ENCODE measurements at places on chromosomes 12 and 14. TPM values are rescaled to one million over a fixed set of nuclear protein-coding genes. Genes with fewer than 3 reads are reported as not detected.

DNA sequence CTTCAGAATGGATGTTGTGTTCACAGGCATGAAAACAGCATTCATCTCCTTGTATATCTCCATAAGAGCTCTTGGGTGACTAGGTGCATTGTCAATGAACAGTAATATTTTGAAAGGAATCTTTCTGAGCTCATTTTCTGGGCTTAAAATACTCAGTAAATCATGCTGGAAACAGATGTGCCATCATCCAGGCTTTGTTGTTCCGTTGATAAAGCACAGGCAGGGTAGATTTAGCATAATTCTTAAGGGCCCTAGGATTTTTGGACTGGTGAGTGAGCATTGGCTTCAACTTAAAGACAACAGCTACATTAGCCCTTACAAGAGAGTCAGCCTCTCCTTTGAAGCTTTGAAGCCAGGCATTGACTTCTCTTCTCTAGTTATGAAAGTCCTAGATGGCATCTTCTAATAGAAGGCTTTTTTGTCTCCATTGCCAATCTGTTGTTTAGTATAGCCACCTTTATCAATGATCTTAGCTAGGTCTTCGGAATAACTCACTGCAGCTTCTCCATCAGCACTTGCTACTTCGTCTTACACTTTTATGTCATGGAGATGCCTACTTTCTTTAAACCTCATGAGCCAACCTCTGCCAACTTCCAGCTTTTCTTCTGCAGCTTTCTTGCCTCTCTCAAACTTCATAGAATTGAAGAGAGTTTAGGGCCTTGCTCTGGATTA lies 79.6 kb upstream of the PSMA6 start:
- DNase-seq = no peak

- DNase-seq = no peak
Measured at GRCh38 chr14:91324606-91325575, 80.4 kb upstream of the GPR68 start.

DNA sequence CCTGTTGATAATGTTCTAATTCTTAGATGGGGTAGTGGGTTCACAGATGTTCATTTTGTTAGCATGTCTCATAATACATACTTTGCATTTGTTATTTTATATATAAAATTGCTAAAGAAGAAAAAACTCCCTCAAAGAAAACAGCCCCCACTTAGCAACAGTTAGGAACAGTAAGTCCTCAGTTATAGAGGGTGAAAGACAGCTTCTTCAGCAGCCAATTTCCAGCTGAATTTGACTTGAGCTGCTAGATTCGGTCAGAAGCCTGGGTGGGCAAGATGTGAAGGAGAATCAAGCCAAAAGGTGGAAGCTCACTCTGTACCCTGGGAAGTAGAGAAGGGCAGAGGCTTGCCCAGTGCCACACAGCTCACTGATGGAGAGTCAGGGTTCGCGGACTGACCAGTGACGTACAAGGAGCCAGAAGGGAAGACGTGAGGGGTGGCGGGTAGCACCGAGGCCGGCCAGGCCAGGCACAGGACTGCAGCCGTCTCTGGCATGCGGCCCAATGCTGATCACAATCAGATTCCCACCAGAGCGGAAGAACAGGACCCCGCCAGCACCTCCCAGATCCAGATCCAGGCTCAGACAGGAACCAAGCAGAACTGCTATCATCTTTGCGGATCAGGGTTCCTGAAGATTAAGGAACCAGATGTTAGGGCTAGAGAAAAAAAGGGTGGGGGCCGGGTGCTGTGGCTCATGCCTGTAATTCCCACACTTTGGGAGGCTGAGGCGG lies 30.4 kb upstream of the VWF start:
- DNase-seq = no peak

GRCh38 chr14:105065280-105066228 lies at the start of gene GPR132:
Gene GPR132, minus strand, starts transcription at chr14:105065430. Its CDS starts 10,010 bp downstream, at chr14:105055420.
- DNase-seq = peak; percentile 88

GRCh38 chr12:51171884-51172514 lies 936 bp downstream of the TFCP2 start:
- DNase-seq = no peak

DNA sequence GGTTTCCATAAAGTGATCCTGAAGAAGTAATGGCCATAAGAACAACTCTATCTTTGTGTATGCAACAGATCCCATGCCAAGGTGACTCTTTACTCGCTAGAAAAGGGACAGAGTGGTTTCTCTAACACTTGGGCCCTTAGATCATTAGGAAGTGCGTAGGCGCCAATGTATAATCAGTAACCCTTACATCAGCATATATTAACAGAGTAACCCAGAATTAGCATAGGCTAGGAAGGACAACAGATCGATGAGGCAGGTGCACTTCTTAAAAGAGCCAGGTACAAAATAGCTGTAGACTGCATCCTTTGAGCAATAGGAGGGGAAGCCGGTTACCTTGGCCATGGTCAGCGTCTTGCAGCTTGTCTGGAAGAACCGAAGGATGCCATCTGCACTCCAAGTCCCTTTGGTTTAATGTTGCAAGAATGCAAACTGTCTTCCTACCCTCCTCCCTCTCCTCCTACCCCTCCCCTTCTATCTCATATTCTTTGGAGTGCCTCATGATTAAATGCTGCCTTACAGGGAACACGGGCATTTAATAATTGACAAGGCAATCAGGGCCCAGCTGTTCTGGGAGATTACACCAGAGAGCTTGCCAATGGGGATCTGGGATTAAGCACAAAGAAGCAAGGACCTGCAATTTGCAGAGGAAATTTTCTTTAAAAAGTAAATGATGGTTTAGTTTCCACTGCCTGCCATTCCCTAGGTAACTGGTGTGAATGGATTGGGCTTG lies 8.0 kb downstream of the GSG1 start:
- DNase-seq = no peak

GRCh38 chr12:122981587-122982476 lies 1.4 kb downstream of the ARL6IP4 start:
- no peak for DNase-seq

- DNase-seq = no peak
Measured at GRCh38 chr14:88929656-88930436, 105.4 kb downstream of the TTC8 start.

GRCh38 chr12:113291586-113291985 lies 43.3 kb downstream of the SLC8B1 start:
- DNase-seq = no peak

GRCh38 chr14:37129047-37129446 lies 43.4 kb downstream of the SLC25A21 start:
- DNase-seq = no peak

The TESPA1 gene
- 186 TPM for total RNA-seq

The SLCO1B1 gene
- total RNA-seq = not detected

The EML5 gene
- total RNA-seq = 0.39 TPM

The RASSF9 gene
- total RNA-seq = not detected

The IL26 gene
- 0.30 TPM for total RNA-seq

The TMEM229B gene
- total RNA-seq = 0.71 TPM

The C12orf76 gene
- total RNA-seq = 24.8 TPM

All from activated T-helper 2 cell treated with anti-CD3 and anti-CD28 coated beads, Interferon-gamma antibody, Interleukin-2, Interleukin-4, amounts not matched to agents 10 μg/mL and 5 μg/mL and 100 μg/mL, durations not matched to agents 14 hours and 24 hours and 36 hours (primary cell).